AG08396 (cell line): ENCODE measurements at places on chromosomes 5 and 9.

DNA sequence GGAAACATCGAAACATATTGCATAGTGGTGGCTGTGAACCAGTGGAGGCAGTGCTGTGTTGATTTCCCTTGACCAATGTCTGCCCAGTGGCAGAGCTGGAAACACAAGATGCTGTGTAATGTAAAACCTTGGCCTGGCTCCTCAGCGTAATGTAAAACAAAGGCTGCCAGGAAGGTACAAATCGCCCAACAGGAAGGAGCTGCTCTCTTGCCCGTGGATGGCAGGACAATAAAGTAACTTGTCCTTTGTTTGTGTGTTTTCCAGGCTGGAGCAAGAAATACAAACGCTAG is 143.4 kb downstream of the PALM2AKAP2 start:
- DNase-seq: no peak

DNA sequence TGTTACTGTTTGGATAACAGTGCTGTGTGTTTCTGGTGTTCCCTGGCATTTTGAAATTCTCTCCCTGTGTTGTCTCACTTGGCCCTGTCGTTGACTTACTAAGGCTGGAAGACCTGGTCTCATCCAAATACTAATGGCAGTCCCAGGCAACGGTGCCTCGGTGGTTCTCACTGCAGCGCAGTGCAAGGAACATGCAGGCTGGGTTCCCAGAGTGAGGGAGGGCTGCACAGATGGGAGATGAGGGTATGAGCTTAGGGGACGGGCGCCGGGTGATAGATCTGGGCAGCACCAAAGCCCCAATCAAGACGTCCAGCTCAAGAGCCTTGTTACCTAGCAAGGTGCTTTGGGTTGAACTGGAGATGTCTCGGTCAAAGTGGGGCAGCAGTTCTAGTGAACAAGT is 11.0 kb downstream of the CCT5 start:
- no peak for DNase-seq

DNA sequence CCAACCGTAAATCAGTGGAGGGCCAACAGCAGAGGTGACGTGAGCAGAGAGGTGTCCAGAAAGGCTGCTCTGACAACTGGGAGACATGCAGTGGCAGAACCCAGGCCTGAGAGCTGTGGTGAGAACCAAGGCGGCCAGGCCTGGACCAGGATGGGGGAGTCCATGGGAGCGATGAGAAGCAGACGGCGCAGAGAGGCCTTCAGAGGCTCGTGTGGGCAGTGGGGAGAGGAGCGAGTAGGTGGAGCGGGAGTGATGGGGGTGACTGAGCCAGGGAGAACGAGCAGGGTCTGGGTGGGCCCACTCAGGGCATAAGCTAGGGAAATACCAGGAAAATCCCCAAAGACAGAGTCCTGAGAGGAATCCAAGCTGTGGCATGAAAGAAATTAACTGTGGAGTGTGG is 7.9 kb upstream of the IL3 start:
- DNase-seq: no peak

DNA sequence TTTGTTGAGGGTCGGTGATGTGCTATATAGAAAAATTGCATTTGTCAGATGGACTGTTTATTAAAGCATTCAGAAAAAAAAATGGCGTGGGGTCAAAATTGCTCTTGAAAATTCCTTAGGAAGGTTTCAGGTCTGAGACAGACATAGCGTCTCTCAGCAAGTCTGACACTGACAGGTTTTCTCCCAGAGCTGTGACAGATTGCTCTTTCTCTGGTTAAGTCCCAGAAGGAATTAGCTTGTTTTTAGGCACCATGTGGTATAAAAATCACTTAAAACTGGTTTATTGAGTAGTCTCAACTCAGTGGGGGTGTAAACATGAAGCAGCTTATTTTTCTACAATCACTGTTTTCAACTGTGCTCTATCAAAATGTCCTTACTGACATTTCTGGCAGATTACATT is 1379.8 kb downstream of the MAT2B start:
- no peak for DNase-seq

DNA sequence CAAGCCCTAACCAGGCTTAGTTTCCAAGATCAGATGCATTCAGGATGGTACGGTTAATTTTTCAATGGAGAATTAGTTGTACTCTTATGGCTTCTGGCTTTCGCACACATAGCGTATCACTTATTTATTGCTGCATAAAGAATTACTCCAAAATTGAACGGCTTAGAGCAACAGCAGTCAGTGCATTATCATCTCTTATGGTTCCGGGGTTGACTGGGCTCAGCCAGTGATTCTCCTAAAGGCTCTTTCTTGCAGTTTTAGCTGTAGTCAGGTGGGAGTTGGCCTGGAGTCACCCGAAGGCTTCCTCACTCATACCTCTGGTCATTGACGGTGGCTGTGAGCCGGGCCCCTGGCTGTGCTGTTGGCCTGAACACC is 595 bp upstream of the GRHPR start:
- DNase-seq: no peak

DNA sequence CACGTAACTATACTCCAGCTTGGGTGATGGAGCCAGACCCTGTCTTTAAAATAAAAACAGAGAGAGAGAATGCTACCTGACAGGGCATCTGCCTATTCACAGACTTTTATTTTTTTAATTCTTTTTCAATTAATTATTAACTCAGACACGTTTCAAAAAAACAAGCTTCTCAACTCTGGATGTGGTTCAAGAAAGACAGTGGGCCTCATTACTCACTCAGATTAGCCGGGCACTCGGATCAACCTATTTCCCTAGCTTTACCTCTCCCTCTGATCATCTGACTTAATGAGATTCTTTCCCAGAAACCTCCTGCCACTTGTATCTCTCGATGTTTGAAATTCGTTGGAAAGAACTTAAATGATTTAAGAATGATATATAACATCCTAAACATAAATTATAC is 134.1 kb downstream of the TRPM6 start:
- DNase-seq: no peak

DNA sequence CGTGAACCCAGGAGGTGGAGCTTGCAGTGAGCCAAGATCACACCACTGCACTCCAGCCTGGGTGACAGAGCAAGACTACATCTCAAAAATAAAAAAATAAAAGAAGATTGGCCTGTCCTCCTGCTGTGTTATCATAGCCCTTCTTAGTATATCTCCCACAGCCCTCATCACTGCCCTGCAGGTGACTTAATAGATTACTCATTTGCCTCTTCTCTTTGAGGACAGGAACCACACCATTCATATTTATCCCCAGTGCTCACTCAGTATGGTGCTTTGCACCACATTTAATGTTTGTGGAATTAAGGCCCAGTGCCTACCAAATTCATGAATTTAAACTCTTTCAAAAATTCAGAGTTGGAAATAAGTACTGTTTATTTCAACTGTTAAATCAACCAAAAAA is 10.3 kb downstream of the IDNK start:
- no peak for DNase-seq

GRCh38 chr5:54175-54730 is 37.7 kb upstream of the PLEKHG4B start:
- no peak for DNase-seq

- no peak for DNase-seq
Observed at GRCh38 chr9:9091387-9091786, 1291.8 kb upstream of the DMAC1 start.

DNA sequence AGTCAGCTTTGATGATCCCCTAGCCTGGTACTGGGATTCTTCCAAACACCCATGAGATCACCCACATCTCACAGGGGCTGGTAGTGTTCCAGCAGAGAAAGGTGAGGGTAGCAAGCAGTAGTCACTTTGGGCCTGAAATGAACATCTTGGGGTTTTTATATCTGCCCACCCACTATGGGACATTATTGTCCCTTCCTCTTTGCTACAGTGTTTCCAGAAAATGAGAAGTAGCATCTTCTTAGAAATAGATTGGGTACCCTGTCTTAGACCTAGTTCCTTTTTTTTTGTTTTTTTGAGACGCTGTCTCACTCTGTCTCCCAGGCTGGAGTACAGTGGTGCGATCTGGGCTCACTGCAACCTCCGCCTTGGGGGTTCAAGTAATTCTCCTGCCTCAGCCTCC is 249.2 kb upstream of the ANKRD55 start:
- DNase-seq: no peak

DNA sequence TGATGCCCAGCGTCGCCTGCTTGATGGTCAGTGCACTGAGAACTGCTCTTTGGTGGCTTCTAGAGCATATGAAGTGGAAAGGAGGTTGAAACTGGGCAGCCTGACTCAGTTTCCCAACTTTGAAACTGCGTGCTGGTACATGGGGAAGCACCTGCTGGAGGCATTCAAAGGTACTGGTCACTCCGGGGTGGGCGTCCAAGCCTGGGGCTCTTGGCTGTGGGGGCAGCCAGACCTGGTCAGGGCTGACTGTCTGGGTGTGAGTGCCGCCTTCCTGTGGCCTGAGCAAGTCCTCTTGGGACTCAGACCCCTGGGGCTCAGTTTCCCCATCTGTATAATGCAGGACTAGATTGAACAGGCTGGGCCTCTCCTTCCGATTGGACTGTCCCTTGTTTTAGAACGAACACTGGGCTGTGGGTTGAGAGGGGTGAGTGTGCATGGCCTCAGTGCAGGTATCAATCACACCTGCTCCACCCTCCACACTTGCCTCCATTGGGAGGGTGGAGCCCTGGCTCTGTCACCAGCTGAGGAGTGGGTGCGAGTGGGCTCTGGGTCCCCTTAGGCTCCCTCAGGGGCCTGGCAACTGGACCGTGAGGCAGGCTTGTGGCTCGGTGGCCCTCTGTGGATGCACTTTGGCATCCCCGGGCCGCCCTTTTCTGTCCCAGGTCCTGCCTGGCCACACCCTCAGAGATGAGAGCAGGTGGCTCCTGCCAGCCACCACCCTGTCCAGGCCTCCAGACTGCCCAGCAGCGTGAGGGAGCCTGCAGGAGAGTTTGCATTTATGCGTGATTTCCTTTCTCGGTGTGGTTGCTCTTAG is 80.2 kb downstream of the PHF2 start:
- no peak for DNase-seq

- no peak for DNase-seq
Observed at GRCh38 chr5:58299256-58299655, 160.6 kb downstream of the PLK2 start.

GRCh38 chr9:138053321-138053868 is 175.8 kb downstream of the CACNA1B start:
- no peak for DNase-seq

DNA sequence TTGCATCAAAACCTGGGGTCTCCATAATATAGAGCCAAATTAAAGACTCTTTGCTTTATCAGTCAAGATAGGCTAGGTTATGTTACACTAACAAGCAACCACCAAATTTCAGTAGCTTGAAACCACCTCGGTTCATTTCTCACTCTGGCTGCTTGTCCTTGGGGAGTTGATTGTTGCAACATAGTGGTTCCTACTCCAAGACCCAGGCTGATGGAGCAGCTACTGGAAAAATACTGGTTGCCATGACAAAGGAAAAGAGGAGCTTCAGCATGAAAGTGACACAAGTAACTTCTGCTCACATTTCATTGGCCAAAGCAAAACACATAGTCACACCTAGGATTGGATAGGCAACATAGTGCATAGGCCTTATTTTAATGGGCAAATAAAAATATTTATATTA is 18.5 kb upstream of the RCL1 start:
- no peak for DNase-seq

GRCh38 chr5:75640395-75640794 is 29.1 kb downstream of the ANKDD1B start:
- peak; percentile 83 for DNase-seq

- DNase-seq: no peak
Observed at GRCh38 chr5:121793791-121794190, 57.9 kb upstream of the FTMT start.

- no peak for DNase-seq
Observed at GRCh38 chr5:27598576-27598975, 560.2 kb upstream of the CDH9 start.

GRCh38 chr5:135208903-135209721 is 175.1 kb upstream of the PITX1 start:
- DNase-seq: peak; percentile 88

DNA sequence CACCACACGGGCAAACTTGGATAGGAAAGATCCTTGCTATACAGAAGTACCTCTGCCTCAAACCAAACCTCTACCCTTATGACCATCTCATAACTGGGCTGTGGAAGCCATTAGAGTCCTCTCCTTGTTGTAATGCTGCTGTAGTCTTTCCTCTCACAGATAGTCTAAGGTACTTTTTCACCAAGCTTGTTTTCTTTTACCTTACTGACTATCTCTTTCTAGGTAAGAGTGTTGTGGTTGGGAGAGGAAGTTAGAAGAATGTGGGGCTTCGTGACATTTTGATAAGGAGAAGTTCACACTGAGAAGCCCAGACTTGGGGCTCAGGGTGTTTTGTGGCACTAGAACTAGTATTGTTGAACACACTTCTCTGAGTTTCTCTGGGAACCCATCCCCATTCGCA is 8.9 kb downstream of the CFAP95 start:
- no peak for DNase-seq

GRCh38 chr9:125655691-125656410 is 51.2 kb downstream of the MAPKAP1 start:
- DNase-seq: peak; percentile 15

- no peak for DNase-seq
Observed at GRCh38 chr5:74433896-74434829, 206.4 kb downstream of the ENC1 start.

- DNase-seq: peak; percentile 18
Observed at GRCh38 chr5:98173334-98173733, 600.1 kb upstream of the RGMB start.

- DNase-seq: no peak
Observed at GRCh38 chr9:109017493-109017892, 4.2 kb upstream of the CTNNAL1 start.

DNA sequence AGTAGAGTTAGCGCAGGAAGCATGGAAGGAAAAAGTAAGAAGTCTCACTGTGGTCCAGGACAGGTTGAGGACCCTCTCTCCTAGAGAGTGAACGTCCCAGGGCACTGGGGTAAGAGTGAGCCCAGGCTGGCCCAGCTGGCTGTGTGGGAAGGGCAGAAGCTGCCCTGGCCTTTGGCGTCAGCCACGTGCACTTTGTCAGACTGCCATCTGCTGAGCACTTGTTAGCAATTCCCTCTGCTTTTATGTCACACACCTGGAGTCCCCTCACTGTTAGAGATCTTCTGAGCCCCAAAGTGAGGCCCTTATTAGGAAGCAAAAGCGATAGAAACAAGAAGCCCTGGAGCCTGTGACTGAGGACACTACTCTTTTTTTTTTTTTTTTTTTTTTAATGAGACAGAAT is 79.1 kb downstream of the UGCG start:
- no peak for DNase-seq

GRCh38 chr9:121349009-121349408 is 21.0 kb downstream of the STOM start:
- no peak for DNase-seq

- DNase-seq: no peak
Observed at GRCh38 chr5:177385720-177386119, 1.5 kb downstream of the SLC34A1 start.

DNA sequence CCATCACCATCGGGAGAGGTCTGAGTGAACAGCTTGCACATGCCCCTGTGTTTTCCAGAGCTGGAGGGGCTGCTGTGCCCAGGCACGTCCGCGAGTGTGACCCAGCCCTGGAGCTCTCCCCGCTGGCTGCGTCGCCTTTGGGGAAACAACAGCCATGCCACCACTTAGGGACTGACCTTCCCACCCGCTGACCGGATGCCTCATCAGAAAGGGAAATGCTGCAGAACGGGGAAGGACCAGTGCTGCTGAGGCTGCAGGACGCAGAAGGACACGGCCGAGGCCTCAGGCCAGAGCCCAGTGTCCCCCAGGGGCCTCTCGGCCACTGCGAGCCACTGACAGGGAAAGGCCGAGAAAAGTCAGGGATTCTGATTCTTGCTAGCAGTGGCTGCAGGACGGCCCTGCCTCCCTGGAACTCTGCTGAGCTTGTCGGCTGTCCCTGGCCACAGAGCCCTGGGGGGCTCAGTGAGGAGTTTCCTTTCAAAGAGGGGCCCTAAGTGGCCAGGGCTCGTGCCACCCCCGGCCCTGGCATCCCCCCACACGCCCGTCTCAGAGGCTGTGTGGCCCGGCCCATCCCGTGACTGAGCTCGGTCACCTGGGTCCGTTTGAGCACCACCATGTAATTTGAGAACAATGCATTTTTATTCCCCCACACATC is 130.8 kb downstream of the ZNF354C start:
- DNase-seq: no peak
